ENCODE measurements at places on chromosomes 16 and 17.
A peak's percentile ranks its signal among the peaks of the same experiment; 100 is the strongest.

DNA sequence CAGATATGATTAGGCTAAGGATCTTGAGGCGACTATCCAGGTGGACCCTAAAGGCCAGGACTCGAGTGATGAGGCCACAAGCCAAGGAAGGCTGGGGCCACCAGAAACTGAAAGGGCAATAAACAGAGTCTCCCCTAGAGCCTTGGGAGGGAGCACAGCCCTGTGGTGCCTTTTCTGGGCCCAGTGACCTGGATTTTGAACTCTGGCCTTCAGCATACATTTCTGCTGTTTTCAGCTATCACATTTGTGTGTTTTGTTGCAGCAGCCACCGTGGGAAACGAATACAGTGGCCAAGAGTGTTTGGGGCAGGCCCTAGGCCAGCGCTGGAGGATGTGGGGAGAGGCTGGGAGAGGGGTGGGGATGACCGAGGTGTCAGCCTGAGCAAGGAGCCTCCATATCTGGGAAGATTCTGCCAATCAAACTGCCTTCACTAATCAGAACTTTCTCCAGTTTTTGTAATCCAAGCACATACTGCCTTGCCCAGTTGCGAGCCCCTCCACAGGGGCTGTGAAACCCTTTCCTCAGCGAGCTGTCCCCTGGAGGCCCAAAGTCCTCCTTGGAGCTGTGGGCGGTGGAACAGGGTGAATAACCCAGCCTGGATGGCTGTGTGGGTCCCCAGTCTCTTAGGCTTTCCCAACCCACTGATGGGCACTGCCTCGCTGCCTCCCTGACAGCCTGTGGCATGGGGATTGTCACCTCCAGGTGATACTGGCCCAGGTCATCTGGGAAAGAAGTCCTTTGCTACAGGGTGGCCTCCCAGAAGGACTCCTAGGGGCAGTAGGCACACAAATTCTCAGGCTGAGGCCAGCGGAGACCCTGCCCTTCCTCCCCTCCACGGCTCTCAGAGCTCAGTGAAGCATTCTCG lies 16.8 kb downstream of the B9D1 start:
- no peak for DNase-seq

- peak; percentile 52 for DNase-seq
Observed at GRCh38 chr17:80861892-80862291, 129.7 kb upstream of the CHMP6 start.

GRCh38 chr17:16425698-16426659 lies 10.6 kb downstream of the TRPV2 start:
- no peak for DNase-seq

- no peak for DNase-seq
Observed at GRCh38 chr16:51562891-51563290, 411.8 kb upstream of the SALL1 start.

- no peak for DNase-seq
Observed at GRCh38 chr17:27518048-27518447, 61.8 kb downstream of the KSR1 start.

DNA sequence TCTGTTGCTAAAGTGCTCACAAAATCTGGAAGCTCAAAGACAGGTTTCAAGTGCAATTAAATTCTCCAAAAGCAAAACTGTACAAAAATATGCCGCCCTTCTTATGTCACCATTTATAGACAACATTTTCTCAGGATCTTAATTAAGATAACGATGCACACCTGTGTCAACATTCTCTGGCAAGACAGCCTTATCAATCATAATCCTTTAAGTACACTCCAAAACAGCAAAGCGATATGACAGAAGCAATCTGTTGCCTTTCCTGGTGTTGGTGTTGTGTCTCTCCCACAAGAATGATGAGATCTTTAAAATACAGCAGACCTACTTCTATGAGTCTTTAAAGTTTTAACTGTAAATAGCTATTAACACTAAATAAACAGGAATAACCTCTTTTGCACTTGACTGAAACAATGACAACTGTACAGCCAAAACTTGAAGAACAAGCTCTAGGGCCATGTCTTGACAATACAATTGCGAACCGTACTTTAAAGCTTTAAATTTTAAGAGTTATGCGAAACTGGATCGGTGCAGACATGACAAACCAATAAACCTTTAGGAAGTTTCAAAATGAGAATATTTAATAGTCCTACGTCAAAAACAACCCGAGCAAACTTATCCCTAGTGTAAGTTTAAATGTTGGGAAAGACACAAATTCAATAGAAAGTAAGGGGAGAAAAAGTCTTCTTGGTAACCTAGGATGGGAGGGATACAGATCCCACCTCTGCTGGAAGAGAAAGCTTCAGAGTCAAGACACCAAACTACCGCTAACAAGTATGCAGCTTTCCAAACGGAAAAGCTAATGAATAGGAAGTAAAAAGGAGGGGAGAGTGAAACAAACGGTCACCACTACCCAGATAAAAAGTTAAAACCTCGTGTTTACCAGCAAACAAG lies 3.3 kb upstream of the IRX5 start:
- no peak for DNase-seq

- no peak for DNase-seq
Observed at GRCh38 chr16:75556431-75556950, 439 bp upstream of the TMEM231 start.

DNA sequence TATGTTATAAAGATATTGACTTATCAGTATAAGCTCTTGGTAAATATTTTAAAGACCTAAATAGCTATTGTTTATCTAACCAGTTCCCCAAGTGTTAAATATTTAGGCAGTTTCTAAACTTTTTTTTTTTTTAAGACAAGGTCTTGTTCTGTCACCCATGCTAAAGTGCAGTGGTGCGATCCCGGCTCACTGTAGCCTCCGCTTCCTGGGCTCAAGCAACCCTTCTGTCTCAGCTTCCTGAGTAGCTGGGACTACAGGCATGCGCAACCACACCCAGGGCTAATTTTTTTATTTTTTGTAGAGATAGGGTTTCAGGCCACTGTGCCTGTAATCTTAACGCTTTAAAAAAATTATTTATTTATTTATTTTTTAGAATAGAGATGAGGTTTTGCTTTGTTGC lies 43.5 kb downstream of the SNX29 start:
- no peak for DNase-seq

- DNase-seq = no peak
Observed at GRCh38 chr17:57004944-57005579, 27.1 kb downstream of the SCPEP1 start.

DNA sequence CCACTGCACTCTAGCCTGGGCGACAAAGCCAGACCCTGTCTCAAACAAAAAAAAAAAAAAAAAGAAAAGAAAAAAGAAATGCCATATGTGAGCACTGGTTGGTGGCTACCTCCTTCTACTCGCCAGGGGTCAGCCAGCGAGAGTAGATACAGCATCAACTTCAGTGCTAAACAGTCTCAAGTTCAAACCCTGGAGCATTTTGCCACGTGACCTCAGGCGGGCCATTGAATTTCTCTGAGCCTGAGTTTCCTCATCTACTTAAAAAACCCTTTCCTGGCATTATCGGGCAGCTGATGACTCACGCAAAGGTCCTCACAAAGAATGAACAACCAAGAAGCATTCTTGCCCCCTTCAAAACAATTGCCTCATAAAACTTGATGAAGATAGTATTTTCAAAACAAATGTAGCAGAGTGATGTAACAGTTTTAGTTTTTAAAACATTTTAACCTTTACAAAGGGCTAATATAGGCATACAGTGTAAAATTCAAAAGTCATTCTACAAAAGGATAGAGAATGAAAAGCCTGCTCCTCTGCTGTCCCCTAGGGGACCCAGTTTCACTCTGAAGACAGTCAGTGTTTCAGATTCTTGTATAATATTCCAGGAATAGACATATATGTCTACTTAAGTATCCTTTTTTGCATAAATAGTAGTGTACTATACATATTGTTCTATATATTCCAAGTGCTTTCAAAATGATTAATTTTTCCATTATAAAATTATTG lies 28.4 kb downstream of the DNAH2 start:
- no peak for DNase-seq

DNA sequence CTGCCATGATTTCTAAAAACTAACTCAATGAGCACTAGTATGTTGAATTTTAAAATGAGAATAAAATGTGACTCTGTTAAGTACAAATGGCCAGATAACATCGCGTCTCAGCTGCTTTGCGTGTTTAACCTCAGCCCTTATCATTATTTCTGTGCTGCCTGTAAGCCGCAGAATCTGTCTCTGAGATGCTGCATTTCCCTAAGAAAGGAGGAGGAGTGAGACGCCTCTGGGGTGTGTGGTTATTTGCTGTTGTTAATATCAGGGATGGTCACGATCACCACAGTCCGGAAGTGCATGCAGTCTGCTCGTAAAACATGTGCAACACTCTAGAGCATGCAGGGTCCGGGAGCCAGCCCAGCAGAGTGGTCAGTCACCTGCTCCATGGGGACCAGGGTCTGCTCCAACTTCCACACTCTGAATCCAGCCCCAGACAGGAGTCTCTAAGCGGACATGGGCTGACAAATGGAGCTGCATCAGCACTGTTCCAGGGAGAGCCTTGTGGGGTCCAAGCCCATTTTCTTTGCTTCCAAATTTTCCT lies 342.5 kb downstream of the MAF start:
- no peak for DNase-seq

GRCh38 chr17:38719289-38719942 lies 10.7 kb upstream of the CISD3 start:
- no peak for DNase-seq

DNA sequence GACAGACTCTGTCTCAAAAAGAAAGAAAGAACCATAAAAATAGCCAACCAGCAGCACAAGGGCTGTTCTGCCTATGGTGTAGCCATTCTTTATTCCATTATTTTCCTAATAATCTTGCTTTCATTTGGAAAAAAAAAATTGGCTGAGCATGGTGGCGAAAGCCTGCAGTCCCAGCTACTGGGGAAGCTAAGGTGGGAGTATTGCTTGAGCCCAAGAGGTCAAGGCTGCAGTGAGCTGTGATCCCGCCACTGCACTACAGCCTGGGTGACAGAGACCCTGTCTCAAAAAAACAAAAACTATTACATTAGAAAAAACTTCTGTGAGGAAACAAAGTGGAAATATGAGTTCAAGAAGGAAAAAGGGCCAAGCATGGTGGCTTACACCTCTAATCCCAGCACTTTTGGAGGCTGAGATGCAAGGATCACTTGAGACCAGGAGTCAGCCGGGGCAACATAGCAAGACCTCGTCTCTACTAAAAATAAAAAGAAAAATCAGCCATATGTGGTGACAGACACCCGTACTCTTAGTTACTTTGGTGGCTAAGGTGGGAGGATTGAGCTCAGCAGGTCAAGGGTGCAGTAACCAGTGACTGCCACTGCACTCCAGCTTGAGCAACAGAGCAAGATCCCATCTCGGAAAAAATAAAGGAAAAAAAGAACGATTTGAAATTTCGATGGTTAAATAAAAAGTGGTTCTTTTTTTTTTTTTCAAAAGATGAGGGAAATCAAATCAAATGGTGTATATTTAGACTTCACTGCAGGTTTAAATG lies 2.5 kb downstream of the DCAKD start:
- DNase-seq = no peak

DNA sequence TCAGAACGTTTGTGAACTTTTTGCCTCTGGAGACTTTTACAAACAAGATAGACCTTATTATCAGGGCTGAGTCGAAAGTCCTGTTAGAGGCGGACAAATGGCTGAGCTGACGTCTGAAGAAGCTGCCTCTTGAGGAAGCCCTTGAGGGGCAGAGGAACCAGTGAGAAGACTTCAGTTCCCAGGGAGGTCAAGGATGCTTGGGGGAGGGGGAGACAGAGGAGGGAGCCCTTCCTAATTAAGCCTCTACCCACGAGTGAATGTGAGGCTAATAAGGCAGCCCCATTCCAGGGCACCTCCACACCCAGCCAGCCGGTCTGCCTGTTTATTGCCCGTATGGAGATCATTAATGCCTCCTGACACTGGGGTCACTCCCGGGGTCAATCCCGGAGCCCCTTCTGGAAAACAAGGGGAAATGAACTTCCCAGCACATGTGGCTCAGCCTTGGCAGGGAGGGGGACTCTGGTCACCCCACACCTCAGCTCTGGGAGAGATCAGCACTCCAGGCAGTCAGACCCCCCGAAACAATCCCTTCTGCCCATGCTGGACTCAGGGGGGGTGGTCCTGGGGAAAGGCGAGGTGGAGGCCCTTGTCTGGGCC lies 9.2 kb upstream of the TBX4 start:
- DNase-seq = no peak

- no peak for DNase-seq
Observed at GRCh38 chr17:15231851-15232516, 33.1 kb downstream of the PMP22 start.

Measured in activated naive CD8-positive, alpha-beta T cell treated with anti-CD3 and anti-CD28 coated beads for 36 hours (primary cell).